Stimulated activated CD4-positive, alpha-beta T cell treated with anti-CD3 and anti-CD28 coated beads, Interleukin-1b, Interleukin-23, amount 100 ng/mL, for 24 hours (primary cell): ENCODE measurements at places on chromosomes 3 and 15.

GRCh38 chr3:121531269-121531668 lies 14.5 kb downstream of the POLQ start:
- DNase-seq, result no peak

- no peak for DNase-seq
Observed at GRCh38 chr3:81395739-81396513, 365.5 kb downstream of the GBE1 start.

DNA sequence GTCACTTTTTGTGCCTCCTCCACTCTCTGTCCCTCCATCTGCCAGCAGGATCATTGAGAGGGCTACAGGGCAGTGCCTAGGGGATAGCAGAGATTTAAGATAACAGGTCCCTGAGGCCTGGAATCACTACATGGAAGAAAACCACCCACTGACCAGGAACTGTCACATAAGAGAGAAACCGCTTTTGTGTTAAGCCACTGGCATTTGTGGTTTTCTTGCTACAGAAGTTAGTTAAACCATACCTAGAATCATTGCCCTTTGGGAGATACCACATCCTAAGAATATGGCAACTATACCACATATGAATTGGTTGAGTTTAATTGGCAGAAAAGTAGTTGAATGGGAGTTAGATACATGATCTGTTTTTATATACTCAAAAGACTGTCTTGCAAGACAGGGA lies 112.8 kb upstream of the LPP start:
- DNase-seq, result no peak

GRCh38 chr3:167450195-167450594 lies 23.6 kb downstream of the SERPINI2 start:
- DNase-seq, result no peak

- DNase-seq, result no peak
Observed at GRCh38 chr3:111594205-111594604, 941 bp downstream of the ZBED2 start.

GRCh38 chr3:143249014-143249413 lies 129.4 kb downstream of the CHST2 start:
- no peak for DNase-seq

DNA sequence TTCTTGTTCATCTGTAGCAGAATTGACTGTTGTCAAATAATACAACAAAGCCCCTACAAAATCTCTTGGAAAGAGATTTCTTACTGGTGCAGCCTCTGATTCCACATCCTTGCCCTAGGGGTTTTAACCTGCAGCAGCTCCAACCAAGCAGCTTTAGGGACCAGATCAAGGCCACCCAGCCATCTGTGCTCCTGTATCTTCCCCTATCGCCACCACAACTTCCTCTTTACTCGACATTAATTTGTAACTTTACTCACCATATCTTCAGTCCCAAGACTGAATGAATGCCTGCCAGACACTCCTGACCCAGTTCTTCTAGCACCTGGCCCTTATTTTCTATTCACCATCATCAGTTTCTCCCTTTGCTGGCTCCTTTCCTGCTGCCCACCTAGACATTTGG lies 156.6 kb upstream of the IL12A start:
- no peak for DNase-seq

- no peak for DNase-seq
Observed at GRCh38 chr15:100958326-100959065, 39.3 kb downstream of the LRRK1 start.

- no peak for DNase-seq
Observed at GRCh38 chr3:80836395-80836794, 925.0 kb downstream of the GBE1 start.

- no peak for DNase-seq
Observed at GRCh38 chr3:124295362-124295761, 303.4 kb upstream of the ROPN1 start.

DNA sequence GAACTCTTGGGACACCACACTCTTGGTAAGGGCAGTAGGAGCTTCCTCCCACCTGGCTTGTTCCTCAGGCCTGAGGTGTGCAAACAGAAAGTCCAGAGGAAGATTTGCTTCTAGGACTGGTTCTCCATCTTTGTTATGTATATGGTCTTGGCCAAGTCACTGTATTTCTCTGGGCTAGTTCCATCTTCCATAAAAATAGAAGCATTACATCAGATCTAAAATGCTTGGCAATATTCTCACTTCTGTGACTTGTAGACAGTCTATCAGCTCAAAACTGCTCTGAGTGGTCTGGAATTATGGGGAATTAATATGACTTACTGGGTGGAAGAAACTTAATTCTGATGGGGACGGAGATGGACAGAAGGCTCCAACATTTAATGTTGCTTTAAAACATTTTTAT lies 55.2 kb downstream of the TMEM108 start:
- DNase-seq, result no peak

GRCh38 chr15:88657326-88658069 lies 18.7 kb downstream of the ISG20 start:
- DNase-seq, result no peak

DNA sequence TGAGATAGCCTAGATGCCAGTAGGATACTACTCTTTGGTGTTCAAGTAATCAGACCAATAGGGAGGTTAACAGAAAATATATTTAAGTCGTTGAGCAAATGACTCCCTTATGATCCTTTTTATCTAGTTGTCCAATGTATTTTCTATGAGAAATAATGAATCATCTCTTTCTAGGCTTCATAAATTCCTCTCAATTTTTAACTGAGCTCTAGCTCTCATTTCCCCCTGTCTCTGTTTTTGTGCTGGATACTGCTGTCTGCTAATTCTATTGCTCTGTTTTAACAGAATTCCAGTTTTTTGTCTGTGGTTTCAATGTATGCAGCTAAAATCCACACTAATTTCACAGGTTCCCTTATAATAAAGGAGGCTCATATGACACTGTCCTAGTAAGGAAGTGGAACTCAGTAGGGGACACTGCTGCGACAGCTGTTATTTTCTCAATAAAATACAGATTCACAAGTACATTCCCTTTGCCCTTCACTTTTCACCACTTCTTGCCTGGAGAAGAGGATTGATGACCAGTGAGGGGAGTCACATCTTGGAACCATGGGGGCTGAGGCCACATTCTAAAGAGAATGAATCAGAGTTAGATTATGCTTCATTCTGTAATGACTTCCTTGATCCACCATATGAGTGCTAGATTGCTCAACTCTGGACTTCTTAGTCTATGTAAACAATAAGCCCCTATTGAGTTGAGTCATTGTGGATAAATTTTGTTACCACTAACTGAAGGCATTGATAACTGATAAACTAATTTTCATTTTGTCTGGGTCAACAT lies 558.7 kb upstream of the KCNMB2 start:
- DNase-seq, result no peak

DNA sequence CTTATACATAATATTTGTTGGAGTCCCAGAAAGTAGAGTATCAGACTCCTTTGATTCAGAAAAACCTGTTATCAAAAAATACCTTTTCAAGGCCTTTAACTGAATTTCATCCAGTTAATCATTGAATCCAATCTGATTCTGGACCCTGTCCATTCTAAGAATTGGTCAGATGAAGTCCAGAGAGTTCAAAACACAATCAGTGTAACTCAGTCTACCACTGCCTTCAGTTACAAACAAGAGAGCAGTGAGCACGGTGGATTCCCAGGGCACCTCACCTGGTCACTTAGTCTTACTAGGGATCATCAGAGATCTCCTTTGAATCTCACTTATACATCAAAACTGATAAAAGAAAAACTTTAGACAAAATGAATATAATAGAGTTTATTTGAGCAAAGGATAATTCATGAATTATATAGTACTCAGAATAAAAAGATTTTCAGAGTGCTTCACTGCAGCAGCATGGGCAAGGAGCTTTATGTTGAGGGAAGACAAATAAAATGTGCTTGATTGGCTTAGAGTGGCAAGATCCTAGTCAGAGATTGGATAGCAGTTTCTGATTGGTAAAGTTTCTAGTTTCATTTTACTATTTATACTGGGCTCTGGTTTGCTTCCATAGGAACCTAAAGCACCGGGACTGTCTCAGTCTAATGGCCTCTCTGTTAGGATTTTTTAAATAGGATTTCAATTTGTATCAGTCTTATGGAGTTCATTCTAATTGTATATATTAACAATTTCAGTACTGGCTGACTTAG lies 474.9 kb upstream of the GOLIM4 start:
- DNase-seq, result no peak

DNA sequence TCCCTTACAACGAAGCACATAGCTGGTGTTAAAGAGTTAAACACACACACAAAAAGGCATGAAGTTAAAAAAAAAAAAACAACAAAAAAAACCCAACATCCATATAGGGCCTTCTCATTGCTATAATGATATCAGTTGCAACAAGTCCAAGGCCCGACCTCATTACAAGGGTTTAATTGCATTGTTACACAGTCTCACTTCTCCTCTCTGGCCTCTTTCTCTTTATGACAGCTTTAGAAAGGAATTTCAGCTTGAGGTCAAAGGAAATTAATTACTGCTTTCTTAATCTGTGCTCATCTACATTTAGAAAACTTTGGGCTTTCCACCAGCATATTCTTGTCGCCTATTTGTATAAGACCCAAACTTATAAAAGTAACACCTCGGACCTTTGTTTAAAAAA lies 342.1 kb downstream of the NR2F2 start:
- no peak for DNase-seq

DNA sequence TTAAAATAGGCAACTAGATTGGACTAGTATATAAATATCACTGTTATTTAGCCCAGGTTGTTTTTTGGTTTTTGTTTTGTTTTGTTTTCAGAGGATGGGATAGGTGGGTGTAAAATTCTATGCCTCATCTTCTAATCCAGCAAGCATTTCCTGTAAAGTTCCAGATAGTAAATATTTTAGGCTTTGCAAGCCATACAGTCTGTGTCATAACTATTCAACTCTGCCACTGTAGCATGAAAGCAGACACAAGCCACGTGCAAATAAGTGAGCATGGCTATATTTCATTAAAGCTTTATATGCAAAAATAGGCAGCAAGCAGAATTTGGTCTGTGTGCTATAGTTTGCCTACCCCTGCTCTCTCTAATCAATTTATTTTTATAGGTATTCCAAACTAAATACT lies 657.3 kb upstream of the TGFBR2 start:
- no peak for DNase-seq

DNA sequence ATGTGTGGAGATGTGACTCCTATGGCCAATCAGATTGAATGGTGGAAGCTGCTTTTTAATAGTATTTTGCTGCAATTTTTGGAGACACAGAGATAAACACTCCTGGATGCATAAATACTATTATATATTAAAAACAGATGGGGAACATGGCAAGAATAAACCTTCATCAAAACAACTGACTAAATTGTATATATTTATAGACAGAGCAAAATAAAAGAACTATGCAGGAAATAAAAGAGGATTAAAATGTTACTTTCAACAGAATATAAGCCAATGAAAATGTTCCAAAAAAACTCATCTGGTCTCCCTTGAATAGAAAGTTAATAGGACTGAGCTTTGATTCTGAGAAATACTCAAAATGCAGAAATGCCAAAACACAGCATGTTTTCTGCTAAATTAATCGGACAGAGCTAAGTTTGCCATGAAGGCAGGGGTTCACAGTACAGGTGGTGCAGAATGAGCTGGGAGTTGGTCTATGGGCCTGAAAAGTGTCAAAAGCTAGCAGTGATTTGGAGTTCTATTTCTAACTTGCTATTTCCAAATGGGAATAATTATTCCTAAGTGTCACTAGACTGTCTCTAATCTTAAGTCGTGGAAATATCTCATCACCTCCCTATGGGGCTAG lies 227.2 kb downstream of the CNTN3 start:
- DNase-seq, result no peak

- DNase-seq, result no peak
Observed at GRCh38 chr3:152497457-152497856, 228.7 kb downstream of the MBNL1 start.

DNA sequence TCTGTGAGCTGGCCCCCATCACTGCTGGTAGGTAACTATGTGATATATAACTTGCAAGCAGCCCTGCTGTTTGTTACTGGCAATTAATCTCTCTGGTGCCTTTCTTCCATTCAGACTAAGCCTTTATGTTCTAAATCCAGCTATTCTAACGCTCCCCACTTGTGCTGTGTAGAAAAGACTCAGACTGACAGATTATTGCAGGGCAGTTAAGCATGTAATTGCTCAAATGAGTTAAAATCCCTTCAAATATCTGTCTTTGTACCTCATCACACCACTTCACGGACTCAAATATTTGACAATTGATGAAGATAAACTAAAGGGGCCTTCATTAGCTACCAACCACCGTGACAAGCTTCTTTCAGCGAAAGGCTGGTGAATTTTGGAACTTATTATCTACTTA lies 416.2 kb downstream of the NR2F2 start:
- DNase-seq, result no peak

DNA sequence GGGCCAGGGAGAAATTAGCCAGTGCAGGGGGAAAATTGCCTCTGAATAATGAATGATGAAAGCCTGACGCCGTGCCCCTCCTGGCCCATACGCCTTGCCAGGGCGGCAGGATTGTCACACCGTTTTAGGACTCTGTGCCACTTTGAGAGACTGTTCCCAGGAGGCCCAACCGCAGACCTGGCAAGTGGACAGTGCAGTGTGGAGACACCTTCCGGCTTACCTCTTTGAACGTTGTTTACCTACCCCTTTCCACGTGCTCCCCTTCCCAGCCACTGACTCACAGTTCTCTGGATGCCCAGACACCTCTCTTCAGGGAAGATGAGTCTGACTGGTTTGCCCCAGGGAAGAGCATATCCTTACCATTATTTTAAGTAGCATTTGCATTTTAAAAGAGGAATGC lies 84.0 kb upstream of the PXYLP1 start:
- no peak for DNase-seq

DNA sequence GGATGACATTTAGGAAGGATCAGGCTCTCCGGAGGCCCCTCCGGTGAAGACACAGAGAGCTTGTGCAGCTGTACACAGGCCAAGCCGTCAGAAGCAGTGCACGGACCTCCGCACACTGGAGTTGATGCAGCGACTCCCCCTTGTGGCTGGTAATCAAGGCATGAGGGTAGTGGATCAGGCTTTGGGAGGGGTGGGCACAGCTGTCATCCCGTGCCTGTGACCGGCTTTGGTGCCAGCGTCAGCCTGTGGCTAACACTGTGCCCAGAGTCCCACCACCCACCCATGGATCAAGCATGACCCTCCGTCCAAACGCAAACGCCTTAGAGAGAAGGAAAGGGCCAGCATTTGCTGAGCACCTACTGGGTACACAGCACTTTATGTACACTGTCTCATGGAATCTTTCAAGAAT lies 8.2 kb upstream of the GRIP2 start:
- peak; percentile 16 for DNase-seq

GRCh38 chr15:80404761-80405553 lies 775 bp downstream of the ARNT2 start:
- DNase-seq, result no peak
